NCI-H82 (cell line): ENCODE measurements at places on chromosomes 13 and 19.
A peak's percentile ranks its signal among the peaks of the same experiment; 100 is the strongest.

DNA sequence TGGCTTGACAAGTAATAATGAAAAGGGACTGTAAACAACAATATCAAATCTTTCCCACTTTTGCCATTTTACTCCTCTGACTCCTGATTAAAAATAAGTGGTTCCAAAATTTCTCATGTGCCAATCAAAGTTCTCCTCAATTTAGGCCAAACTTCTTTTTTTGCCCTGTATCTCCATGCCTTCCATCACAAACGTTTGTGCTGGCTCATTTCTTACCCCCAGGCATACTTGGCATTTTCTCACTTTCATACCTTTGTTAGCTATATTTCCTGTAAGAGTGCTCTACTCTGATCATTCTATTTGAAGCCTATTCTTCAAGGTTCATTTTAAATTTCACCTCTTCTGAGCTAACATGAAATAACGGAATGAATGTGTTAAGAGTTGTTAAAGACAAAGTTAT, 10.0 kb upstream of the FNDC3A start:
- DNase-seq: no peak

DNA sequence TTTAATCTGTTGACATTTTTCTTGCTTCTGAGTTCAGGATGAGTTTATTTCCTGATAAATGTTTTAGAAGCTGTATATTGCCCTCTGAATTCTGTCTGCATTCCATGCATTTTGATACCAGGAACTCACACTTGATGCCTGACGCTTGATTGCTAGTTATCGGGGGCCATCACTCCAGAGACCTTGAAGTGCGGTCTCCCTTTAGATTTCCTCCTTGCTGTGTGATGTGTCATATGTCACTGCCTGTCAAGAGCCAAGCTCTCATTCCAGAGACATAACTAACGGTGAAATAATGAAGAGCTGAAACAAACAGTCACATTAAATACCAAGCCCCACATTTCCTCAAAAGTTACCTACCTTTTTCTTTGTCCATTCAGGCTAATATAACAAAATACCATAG, 155.5 kb downstream of the TNFSF13B start:
- no peak for DNase-seq

DNA sequence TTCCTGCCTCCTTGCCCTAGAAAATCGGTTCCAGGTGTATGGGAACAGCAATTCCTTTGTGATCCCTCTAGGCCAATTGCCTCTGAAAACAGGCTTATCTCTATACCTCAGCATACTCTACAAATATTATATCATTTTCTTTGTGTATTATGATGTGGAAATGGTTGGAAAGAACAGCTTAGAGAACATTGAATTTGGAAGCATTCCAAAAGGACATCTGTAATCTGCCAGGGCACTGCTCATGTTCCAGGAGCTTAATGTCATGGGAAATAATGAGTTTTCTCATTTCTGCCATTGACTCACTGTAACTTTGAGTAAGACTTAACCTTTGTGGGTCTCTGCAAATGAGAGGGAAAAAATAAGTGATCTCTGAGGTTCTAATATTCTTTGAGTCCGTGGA, 147.3 kb downstream of the UFM1 start:
- no peak for DNase-seq

- DNase-seq: peak; percentile 96
Observed at GRCh38 chr19:37251308-37252229, 33.6 kb downstream of the ZNF383 start.

DNA sequence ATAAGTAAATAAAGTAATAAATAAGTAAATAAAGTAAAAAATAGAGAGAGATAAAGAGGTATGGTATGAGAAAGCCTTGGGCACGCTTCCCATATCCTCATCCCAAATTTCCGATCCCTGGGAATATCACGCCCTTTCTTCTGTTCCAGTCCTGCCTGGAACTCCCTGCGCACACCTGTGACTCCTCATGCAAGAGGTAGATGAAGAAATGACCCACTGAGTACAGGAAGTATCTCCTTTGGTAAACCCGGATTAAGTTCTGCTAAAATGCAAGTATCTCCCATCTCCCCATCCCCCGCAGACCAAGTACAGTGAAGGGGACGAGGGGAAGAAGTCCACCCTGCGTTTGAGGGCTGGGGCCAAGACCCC, 399 bp upstream of the ZNF136 start:
- no peak for DNase-seq

- DNase-seq: no peak
Observed at GRCh38 chr19:47372603-47373002, 23.5 kb downstream of the DHX34 start.

DNA sequence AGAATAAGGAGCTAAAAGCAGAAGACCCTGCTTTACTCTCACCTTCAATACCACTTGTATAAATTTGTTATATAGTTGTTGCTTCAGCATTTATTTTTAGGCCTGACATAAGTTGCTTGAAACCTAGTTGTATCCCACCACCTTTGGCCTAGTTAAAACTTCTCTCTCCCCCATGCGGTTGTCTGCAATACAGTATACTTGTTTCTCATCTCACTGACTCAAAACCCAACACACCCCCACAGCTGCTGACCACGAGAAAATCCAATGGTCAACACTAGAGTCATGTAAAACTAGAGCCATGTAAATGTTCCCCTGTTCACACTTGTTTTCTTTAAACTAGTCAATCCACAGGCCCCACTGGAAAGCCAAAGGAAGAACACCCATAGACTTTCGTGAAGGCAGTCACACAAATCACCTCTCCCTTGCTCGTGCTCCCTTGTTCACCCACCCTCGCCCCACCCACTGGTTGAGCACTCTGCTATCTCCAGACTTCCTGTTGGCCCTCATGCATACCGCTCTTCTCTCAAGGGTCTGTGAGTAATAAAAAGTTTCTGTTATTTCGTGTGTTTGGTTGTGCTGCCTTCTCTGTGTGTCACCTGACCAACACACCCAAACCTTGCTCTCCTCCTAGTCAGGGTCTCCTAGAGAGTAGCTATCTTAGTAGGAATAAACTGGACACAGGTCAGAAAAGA, 12.9 kb upstream of the CCDC169 start:
- DNase-seq: no peak

GRCh38 chr13:97492257-97492656, 58.3 kb downstream of the RAP2A start:
- DNase-seq: peak; percentile 27

DNA sequence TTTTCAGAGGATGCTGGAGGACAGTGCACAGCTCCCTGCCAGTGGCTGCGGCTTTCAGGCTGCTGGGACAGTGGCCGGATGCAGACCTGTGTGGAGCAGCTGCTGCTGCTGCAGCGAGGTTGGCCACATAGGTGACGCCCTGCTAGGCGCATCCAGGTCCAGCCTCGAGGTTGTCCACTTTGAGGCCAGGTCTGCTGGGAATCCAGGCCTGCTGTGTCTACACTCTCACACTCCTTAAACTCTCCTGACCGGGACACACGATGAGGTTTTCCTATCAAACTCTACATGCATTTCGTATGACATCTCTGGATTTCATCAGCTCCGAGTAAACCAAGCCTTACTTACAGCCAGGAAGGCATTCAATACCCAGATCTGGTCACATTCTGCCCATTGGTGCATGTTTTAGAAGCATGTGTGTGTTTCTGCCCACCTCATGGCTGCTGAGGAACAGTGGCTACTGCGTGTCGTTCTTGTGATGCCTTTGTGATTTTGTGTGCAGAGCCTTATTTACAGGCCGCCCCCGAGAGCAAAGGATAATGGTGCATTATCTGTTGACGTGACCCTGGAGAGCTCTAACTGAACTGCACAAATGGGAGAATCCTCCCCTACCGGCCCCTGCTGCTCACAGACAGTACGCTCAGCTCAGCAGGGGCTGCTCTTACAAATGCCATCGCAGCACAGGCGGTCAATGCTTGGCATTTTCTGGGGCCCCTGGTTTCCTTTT, 12.3 kb upstream of the MCF2L start:
- DNase-seq: no peak

DNA sequence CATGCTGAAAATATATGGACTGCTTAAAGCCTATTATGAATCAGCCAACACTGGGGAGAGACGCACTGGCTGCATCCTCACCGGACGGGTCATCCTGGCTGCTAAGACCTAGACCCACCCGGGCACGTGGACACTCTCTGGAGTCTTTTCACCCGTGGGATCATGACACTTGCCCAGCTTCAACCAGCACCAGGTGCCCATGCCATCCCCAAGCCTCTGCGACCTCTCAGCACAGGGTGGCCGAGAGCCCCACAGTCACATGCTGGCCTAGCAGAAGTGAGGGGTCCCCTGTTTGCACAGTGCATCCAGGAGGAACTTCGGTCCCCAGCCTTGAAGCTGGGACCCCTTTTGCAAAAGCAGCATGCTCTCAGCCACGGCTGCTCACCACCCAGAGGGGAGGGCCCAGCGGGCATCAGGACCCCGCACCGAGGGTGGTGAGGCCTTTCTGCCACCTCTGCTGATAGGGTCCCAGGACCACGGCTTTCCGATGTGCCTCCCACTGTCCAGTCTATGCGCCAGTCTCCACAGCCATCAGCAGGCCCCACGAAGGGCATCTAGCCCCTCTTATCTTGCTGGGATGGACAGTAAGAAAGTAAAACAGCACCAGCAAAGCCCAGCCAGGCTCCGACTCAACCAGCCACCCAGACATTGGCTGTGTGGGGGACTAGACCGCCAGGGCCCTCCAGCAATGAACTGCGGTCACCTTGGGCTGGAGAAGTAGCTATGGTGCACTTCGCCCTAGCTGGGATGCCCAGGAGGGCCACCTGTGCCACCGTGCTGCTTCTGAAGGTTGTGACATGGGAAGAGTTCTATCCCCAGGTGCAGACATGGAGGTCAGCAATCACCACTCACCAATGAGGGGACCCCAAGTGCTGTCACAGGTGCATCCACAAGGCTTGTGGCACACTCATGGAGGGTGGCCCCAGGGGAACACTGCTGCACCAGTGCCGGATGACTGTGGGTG, 73.1 kb downstream of the CEBPG start:
- DNase-seq: no peak

- no peak for DNase-seq
Observed at GRCh38 chr19:5792224-5792623, 1.3 kb upstream of the DUS3L start.
